ENCODE measurements at places on chromosomes 4 and X.

- peak overlapping the region; percentile 77 for H3K27ac ChIP-seq
- H3K4me3 ChIP-seq = peak overlapping the region; percentile 85
- H3K27me3 ChIP-seq = no peaks in the 10 kb centered on the region
- no peak for DNase-seq
- H3K36me3 ChIP-seq = peaks cover 3% of the 10 kb centered on the region
Observed at GRCh38 chrX:71365356-71365874, 742 bp upstream of the TAF1 start.

DNA sequence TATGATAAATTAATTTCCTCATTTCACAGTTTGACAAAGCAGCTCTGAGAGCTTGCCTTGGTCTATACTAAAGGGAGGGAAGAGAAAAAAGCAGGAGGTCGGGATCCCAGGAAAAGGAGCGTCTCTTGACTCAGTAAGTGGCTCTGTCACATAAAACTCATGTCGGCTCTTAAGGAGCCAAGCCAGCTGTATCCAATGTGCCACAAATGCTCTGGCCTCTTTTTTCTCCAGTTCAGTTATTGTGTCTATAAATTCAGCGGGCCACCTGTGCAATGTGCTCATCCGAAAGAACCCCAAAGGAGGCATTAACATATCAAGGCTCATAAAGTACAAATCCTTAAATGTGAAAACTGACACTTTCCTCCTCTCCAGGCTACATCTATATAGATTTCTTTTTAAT is 337.7 kb upstream of the FAM241A start:
- no peaks in the 10 kb centered on the region for H3K4me1 ChIP-seq
- no peak for DNase-seq
- no peak overlapping the region for H3K27ac ChIP-seq

DNA sequence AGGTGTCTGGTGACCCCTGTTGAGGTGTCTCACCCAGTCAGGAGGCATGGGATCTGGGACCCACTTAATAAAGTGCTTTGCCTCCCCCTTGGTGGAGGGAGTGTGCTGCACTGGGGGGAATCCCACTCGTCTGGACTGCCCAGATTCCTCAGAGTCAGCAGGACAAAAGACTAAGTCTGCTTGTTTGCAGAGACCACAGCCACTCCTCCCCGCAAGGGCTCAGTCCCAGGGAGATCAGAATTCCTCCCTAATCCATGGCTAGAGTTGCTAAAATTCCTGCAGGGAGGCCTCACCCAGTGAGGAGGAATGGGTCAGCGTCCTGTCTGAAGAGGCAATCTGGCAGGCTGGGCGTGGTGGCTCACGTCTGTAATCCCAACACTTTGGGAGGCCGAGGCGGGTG is 442.2 kb downstream of the PABPC4L start:
- H3K4me3 ChIP-seq = no peak overlapping the region
- H3K4me1 ChIP-seq = no peaks in the 10 kb centered on the region
- no peaks in the 10 kb centered on the region for H3K36me3 ChIP-seq
- H3K27ac ChIP-seq = no peak overlapping the region
- no peaks in the 10 kb centered on the region for H3K27me3 ChIP-seq

- H3K27ac ChIP-seq = no peak overlapping the region
- H3K36me3 ChIP-seq = no peaks in the 10 kb centered on the region
- H3K4me3 ChIP-seq = no peak overlapping the region
- no peaks in the 10 kb centered on the region for H3K27me3 ChIP-seq
- DNase-seq = no peak
- no peaks in the 10 kb centered on the region for H3K4me1 ChIP-seq
Observed at GRCh38 chr4:52853351-52853750, 8.8 kb upstream of the RASL11B start.

DNA sequence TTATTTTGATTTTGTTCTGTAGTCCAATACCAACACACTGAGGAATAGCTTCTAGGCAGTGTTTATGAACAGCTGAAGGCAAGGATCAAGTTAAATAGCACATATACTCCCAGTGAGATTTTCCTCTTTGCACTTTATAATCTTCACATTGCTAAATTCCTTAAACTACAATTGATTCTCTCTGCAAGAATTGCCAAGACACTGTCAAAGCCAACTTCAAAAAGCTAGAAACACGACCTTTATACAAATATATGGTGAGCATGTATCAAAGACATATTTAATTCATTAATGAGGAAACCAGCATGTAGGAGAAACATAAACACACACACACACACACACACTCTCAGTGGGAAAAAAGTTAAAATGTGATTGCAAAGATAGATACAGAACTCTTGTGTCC is 86.4 kb upstream of the FAM9C start:
- no peak overlapping the region for H3K4me3 ChIP-seq
- no peaks in the 10 kb centered on the region for H3K27me3 ChIP-seq
- DNase-seq = no peak
- H3K36me3 ChIP-seq = no peaks in the 10 kb centered on the region
- H3K27ac ChIP-seq = no peak overlapping the region
- peaks cover 15% of the 10 kb centered on the region for H3K4me1 ChIP-seq
